ENCODE measurements at places on chromosomes 1 and 21.

DNA sequence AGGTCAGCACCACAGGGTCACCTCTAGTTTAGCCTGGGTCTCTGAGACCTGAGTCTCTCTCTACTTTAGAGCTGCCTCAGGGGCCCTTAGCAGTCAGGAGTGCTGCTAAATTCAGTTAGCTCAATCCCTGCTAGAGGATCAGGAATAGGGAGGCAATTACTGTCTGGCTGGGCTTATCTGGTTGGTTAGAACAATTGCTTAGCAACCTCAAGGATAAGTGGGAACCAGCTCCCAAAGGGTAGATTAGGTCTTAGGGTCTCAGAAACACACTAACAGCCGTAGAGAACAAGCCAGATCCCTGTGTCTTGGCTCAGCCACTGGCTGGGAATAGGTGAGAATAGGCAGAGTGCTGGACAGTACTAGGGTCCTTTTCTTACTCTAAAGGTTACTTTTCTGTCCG lies 7.7 kb downstream of the PM20D1 start:
- H3K36me3 ChIP-seq, result peaks cover 2% of the 10 kb centered on the region
- no peak overlapping the region for H3K27ac ChIP-seq
- H3K27me3 ChIP-seq, result no peaks in the 10 kb centered on the region
- peaks cover 2% of the 10 kb centered on the region for H3K4me1 ChIP-seq
- DNase-seq, result no peak

- no peak overlapping the region for H3K27ac ChIP-seq
- no peaks in the 10 kb centered on the region for H3K27me3 ChIP-seq
- H3K4me1 ChIP-seq, result no peaks in the 10 kb centered on the region
- no peak overlapping the region for H3K4me3 ChIP-seq
- no peak for DNase-seq
Measured at GRCh38 chr1:71657891-71658679, 577.2 kb upstream of the ZRANB2 start.

DNA sequence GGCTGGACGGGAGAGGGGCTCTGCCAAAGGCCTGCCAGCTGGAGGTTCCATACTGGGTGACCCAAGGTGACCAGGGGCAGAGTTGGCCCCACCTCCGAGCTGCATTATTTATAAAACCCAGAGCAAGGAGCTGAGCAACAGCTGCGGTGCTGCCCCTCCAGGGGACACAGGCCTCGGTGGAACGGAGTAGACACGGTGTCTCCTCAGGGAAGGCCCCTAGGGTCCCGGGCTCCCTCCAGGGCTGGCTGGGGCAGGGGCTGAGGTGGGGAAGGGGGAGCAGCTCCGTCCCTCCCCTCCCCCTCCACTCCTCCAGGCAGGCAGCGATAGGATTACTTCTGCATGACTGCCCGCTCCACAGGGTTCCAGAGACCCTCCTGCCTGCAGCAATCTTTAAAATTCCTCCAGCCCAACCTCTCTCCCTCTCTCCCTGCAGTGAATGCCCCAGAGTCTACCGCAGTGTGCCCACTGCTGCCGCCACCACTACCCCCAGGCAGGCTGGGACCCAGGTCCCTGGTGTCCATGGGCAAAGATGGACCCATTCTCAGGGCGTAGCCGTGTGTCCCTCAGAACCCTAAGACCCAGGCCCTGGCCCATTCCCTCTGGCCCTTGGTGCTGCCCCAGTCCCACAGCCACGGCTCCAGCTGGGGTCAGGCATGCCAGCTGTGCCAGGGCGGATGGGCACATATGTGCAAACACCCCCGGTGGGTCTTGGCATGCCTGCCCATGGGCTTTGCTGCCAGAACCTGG lies 10.8 kb downstream of the AHDC1 start:
- H3K4me1 ChIP-seq, result peaks cover 11% of the 10 kb centered on the region
- peak overlapping the region; percentile 16 for H3K27ac ChIP-seq
- no peaks in the 10 kb centered on the region for H3K27me3 ChIP-seq

DNA sequence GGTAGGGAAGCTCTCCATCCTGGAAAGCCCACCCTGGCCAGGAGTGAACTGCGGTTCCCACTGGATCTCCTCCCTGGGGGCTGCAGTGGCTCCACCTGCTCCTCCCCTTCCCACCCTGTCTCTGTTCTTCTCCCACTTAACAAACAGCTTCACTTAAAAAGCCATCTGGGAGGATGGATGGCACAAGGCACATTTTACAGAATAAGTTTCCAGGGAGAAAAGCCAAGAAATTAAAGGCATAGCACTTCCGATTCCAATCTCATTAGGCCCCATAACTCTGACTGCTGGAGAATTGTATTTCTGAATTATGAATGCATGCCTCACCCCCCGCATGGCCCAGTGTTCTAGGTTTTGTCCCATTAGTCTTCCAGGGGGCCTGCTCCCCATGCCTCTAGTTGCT lies 718.3 kb downstream of the PTPRU start:
- no peak overlapping the region for H3K27ac ChIP-seq
- no peak overlapping the region for H3K4me3 ChIP-seq
- peaks cover 19% of the 10 kb centered on the region for H3K27me3 ChIP-seq

GRCh38 chr1:56495538-56495937 lies 83.8 kb downstream of the PLPP3 start:
- no peaks in the 10 kb centered on the region for H3K27me3 ChIP-seq
- peaks cover 24% of the 10 kb centered on the region for H3K4me1 ChIP-seq
- H3K36me3 ChIP-seq, result peaks cover 22% of the 10 kb centered on the region
- H3K27ac ChIP-seq, result no peak overlapping the region

GRCh38 chr1:228362141-228362883 lies 44.3 kb downstream of the TRIM11 start:
- no peaks in the 10 kb centered on the region for H3K36me3 ChIP-seq
- no peaks in the 10 kb centered on the region for H3K4me1 ChIP-seq
- no peak overlapping the region for H3K27ac ChIP-seq
- H3K27me3 ChIP-seq, result no peaks in the 10 kb centered on the region

DNA sequence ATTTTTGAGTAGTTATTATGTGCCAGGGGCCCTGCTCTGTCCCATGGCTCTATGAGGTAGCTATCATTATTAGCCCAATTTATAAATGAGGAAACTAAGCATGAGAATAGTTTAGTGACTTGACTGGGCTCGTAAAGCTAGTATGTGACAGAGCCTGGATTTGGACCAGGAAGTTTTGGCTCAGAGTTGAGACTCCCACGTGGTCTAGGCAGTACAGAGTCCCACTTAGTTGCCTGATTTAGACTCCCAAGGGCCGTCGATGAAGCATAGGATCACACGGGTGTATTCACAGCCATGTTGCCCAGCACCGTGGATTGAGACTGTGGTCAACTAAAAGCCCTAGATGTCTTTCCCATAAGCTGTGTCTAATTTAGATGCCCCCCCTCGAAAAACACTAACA lies 81.7 kb downstream of the DDX20 start:
- no peaks in the 10 kb centered on the region for H3K36me3 ChIP-seq
- H3K4me3 ChIP-seq, result no peak overlapping the region
- peaks cover 19% of the 10 kb centered on the region for H3K27me3 ChIP-seq
- H3K27ac ChIP-seq, result no peak overlapping the region

GRCh38 chr1:197224160-197224559 lies 43.9 kb upstream of the CRB1 start:
- no peak for DNase-seq
- no peaks in the 10 kb centered on the region for H3K27me3 ChIP-seq
- H3K4me3 ChIP-seq, result no peak overlapping the region
- H3K27ac ChIP-seq, result no peak overlapping the region
- H3K4me1 ChIP-seq, result no peaks in the 10 kb centered on the region

GRCh38 chr1:155309423-155310021 lies 856 bp downstream of the FDPS start:
- peaks cover 15% of the 10 kb centered on the region for H3K4me1 ChIP-seq
- H3K27ac ChIP-seq, result peak overlapping the region; percentile 98
- no peak for DNase-seq
- peak overlapping the region; percentile 96 for H3K4me3 ChIP-seq

DNA sequence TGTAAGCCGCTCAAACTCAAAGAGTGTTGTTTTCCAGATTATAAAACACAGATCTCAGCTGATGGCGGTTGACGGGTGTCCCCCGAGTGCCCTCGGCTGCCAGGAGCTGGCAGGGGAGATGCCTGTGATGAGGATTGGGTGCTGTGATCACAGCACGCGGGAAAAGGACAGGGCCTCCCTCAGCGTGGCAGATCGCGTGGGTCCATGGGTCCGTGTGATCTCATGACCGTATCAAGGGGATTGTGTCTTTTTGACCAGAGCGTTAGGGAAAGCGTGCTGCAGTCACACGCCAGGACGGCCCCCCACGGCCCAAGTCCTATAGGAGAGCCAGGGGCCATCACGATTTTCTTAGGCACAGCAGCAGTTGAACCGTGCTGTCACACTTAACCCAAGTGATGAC lies 51.9 kb downstream of the PDE9A start:
- H3K27ac ChIP-seq, result no peak overlapping the region
- H3K4me1 ChIP-seq, result peaks cover 3% of the 10 kb centered on the region
- H3K36me3 ChIP-seq, result peaks cover 36% of the 10 kb centered on the region
- H3K4me3 ChIP-seq, result no peak overlapping the region

GRCh38 chr1:205248793-205249601 lies 21.3 kb downstream of the TMCC2 start:
- H3K27me3 ChIP-seq, result no peaks in the 10 kb centered on the region
- H3K36me3 ChIP-seq, result no peaks in the 10 kb centered on the region
- H3K4me3 ChIP-seq, result no peak overlapping the region

- H3K27ac ChIP-seq, result no peak overlapping the region
- no peaks in the 10 kb centered on the region for H3K36me3 ChIP-seq
- DNase-seq, result no peak
- H3K27me3 ChIP-seq, result peaks cover 22% of the 10 kb centered on the region
- H3K4me3 ChIP-seq, result no peak overlapping the region
- peaks cover 8% of the 10 kb centered on the region for H3K4me1 ChIP-seq
Measured at GRCh38 chr1:216923601-216924000, 200.4 kb upstream of the ESRRG start.

DNA sequence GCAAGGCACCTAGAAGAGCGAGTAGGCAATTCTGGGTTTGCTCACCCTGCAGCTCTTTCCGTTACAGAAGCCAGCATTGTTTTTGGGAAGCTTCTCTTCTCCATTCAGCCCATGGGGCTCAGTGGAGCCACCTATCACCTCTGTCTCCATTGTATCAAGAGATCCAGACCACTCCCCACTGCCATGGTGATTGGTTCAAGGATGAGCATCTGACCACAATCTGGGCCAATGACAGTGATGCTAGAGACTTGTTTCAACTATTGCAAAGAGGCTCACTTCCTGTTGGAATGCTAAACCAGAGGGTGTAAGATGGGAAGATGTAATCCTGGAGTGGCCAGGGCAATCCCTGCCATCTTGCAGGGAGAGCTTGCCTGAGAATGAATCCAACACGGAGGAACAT lies 6.6 kb downstream of the SPATA21 start:
- no peaks in the 10 kb centered on the region for H3K36me3 ChIP-seq
- no peak overlapping the region for H3K27ac ChIP-seq
- no peaks in the 10 kb centered on the region for H3K4me1 ChIP-seq
- DNase-seq, result no peak
- no peak overlapping the region for H3K4me3 ChIP-seq
- peaks cover 11% of the 10 kb centered on the region for H3K27me3 ChIP-seq

All from progenitor cell of endocrine pancreas (in vitro differentiated cells).